NCI-H2081 (cell line): ENCODE measurements at places on chromosomes 2 and 18.

DNA sequence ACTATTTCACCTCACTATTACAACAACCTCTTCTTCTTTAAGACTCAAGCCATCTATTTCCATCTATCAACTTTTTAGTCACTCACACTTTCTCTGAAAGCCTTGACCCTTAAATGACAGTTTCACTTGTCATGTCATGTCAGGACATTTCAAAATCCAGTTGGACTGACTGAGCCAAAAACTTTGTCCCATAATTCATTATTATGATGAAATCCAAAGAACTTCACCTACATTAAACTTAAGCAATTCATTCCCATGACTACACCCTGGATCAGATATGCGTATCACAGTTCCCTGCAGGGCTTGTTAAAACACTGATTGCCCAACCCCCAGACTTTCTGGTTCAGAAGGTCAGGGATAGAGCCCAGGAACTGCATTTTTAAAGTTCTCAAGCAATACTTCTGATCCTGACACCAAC is 26.5 kb downstream of the LDAH start:
- DNase-seq = no peak

- DNase-seq = no peak
These were observed 19.1 kb downstream of the RAMP1 start for GRCh38 chr2:237878321-237879057.

DNA sequence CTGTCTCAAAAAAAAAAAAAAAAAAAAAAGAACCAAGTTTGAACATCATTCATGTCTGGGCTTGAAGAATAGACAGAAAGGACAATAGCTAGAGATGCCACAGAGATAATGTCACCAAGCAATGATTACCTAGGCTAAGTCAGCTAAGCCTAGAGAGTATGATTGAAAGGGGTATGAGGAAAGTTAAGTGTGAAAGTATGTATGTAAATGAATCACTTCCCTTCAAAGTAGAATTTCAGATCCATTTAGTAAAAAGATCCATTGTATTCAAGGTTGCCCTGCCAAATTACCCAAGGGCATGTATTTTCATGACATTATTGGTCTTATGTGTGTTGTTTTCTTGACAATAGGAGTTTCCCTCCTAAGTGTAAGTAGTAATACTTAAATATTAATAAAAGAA is 34.1 kb upstream of the SLC39A10 start:
- DNase-seq = no peak

DNA sequence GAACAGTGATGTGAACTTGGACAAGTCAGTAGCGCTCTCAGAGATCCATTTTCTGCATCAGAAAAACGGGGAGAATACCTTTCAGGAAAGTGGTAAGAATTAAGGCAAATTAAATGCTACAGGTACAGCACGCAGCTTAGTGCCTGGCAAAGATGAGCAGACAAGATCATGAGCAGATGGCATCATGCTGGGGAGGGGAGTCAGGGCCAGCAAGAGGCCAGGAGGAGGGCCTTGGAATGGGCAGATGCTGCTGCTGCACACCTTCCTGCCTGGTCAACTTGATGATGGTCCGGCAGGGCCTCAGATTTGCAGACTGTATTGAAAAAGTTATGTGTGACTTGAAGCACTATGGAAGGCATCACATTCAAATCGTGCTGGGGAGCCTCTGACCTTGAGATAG is 72.9 kb downstream of the GALNT14 start:
- no peak for DNase-seq

GRCh38 chr18:78378403-78378802 is 601.2 kb upstream of the SALL3 start:
- DNase-seq = no peak

DNA sequence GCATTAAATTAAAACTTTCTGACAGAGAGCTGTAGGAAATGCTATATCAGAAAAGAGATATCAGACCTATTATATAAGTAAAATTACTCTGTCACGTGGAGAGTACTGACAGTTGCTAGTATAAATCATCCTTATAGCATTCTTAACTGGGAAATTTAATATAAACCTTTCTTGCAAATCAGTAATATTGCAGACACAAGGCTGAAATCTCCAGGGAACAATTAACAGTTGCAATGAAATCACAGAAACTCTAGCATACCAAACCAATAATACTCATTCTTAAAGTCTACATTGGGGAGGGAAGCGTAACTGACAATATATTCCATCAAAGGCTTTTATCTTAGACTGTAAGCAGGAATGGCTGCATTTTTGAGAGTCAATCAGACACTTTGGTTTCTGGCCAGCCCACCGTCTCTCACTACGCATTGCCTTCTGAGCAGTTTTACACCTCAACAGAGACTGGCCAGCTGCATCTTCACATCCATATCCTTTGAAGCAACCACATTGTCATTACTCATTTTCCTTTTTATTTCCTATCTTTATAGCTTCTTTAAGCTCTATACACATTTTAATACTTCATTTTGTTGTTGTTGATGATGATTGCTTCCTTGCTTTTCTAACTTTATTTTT is 536.0 kb upstream of the CDH2 start:
- DNase-seq = no peak

GRCh38 chr2:102392942-102393341 is 30.0 kb upstream of the IL18RAP start:
- no peak for DNase-seq

GRCh38 chr18:7021994-7022840 is 95.4 kb downstream of the LAMA1 start:
- peak; percentile 90 for DNase-seq

DNA sequence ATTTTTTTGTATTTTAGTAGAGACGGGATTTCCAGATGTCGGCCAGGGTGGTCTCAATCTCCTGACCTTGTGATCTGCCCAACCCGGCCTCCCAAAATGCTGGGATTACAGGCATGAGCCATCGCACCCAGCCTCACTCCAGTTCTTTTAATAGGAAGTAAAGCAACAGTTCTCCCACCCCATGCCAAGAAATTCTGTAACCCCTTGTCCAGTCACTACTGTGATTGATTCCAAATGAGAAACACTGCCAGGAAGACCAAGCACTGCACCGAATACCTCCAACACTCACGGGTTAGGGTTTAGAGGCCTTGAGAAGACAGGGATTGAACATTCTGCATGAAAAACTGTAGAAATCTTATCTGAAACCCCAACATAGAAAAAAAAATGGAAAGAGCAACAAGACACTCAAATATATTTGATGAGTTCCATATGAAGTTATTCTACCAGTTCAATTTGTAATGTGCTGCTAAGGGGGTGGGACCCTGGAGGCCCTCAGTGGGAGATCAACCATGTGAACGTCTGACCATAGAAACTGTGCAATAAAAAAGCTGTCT is 48.2 kb upstream of the BIN1 start:
- DNase-seq = no peak

- DNase-seq = no peak
These were observed 306.7 kb upstream of the SLC8A1 start for GRCh38 chr2:40758401-40759155.
